ENCODE measurements at places on chromosomes 6 and 20. TPM values are rescaled to one million over a fixed set of nuclear protein-coding genes. Genes with fewer than 3 reads are reported as not detected.

The DEFB132 gene
- not detected for total RNA-seq

The SOX12 gene
- total RNA-seq = 1.6 TPM

The PRDM13 gene
- total RNA-seq = not detected

The NMBR gene
- total RNA-seq = 0.12 TPM

The CCHCR1 gene
- 18.9 TPM for total RNA-seq

All from aortic smooth muscle cell (primary cell).